ENCODE measurements at places on chromosomes 16 and 17. TPM values are rescaled to one million over a fixed set of nuclear protein-coding genes. Genes with fewer than 3 reads are reported as not detected.

Gene ASIC2
- total RNA-seq: 0.60 TPM

Gene PIK3R6
- total RNA-seq: 0.90 TPM

Gene EIF3CL
- total RNA-seq: 185 TPM

Gene CLEC18B
- 20.0 TPM for total RNA-seq

Gene KRT12
- not detected for total RNA-seq

Gene NACA2
- total RNA-seq: not detected

Gene BMERB1
- total RNA-seq: 46.5 TPM

Gene CCL14
- 20.5 TPM for total RNA-seq

Gene SLC38A8
- total RNA-seq: not detected

Gene DOC2A
- total RNA-seq: 2.5 TPM

Gene KRTAP3-1
- not detected for total RNA-seq

Gene PERCC1
- total RNA-seq: not detected

Gene VMO1
- total RNA-seq: not detected

Gene CCL5
- total RNA-seq: 3.8 TPM

Gene SOX8
- total RNA-seq: 51.3 TPM

Gene TAC4
- total RNA-seq: not detected

Gene GINS2
- not detected for total RNA-seq

Gene RGS11
- total RNA-seq: 22.6 TPM

Gene HLF
- 42.5 TPM for total RNA-seq

Gene MRPS23
- total RNA-seq: 8.0 TPM

Gene HYDIN
- 1.5 TPM for total RNA-seq

Gene ACBD4
- 28.5 TPM for total RNA-seq

Gene KRTAP2-3
- not detected for total RNA-seq

Gene PRRT2
- total RNA-seq: 10.0 TPM

Gene CTU2
- total RNA-seq: 12.4 TPM

Gene NPIPA2
- total RNA-seq: 0.87 TPM

Gene COIL
- 9.8 TPM for total RNA-seq

Gene ALOX12B
- total RNA-seq: not detected

Gene OR2C1
- 0.59 TPM for total RNA-seq
